ENCODE measurements at places on chromosomes 12 and 14.

- DNase-seq = no peak
Measured at GRCh38 chr12:10400829-10401228, 8.7 kb downstream of the KLRC4 start.

DNA sequence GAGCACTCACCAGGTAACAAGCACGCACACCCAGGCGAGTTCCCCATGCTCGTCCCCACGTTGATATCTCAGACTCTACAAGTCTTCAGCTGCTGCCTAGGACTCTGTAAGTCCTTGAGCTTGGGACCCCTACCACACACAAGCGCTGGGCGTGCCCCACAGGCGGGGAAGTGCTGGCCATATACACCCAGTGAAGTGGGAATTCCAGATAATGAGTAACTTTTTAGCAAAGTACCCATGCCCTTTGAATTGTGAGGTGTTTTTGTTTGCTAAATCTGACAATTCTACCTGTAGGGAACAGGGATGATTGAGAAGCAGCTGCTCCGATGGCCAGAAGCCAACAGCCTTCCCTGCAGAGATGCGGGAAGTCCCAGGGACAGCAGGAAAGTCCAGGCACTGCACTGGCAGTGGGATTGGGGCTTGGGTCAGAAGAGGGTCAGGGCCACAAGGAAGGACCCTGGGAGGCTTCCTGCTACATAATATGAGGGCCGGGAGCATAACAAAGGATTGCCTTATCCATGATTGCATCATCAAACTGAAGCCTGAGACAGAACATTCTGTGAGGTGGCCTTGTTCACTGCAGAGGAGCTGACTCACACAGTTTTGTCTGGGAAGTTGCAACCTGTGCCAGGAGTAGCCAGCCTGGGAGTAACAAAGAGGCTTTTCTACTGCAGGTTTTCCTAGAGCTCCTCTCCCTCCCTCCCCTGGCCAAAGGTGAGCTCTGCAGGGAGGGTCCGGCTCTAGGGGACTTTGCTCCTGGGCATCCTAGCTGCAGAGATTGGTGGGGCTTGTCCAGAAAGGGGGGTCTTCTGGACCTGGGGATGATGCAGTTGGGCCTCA lies 13.2 kb upstream of the SERPINA3 start:
- DNase-seq = peak; percentile 98

- DNase-seq = no peak
Measured at GRCh38 chr14:34361504-34362011, 100.5 kb downstream of the SPTSSA start.

- no peak for DNase-seq
Measured at GRCh38 chr14:105439710-105440553, 20.3 kb downstream of the MTA1 start.

GRCh38 chr14:50475460-50475859 lies 56.9 kb downstream of the MAP4K5 start:
- no peak for DNase-seq

GRCh38 chr12:6758506-6759095 lies 5.7 kb upstream of the MLF2 start:
- DNase-seq = no peak

DNA sequence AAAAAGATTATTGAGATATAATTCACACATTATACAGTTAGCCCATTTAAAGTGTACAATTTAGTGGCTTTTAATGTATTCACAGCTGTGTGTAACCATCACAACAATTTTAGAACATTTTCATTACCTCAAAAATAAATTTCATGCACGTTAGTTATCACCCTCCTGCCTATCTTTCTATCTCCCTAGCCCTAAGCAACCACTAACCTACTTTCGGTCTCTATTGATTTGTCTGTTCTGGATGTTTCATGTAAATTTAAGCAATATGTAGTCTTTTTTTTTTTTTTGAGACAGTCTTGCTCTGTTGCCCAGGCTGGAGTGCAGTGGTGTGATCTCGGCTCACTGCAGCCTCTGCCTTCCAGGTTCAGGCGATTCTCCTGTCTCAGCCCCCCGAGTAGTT lies 439.4 kb downstream of the PCNX1 start:
- no peak for DNase-seq

DNA sequence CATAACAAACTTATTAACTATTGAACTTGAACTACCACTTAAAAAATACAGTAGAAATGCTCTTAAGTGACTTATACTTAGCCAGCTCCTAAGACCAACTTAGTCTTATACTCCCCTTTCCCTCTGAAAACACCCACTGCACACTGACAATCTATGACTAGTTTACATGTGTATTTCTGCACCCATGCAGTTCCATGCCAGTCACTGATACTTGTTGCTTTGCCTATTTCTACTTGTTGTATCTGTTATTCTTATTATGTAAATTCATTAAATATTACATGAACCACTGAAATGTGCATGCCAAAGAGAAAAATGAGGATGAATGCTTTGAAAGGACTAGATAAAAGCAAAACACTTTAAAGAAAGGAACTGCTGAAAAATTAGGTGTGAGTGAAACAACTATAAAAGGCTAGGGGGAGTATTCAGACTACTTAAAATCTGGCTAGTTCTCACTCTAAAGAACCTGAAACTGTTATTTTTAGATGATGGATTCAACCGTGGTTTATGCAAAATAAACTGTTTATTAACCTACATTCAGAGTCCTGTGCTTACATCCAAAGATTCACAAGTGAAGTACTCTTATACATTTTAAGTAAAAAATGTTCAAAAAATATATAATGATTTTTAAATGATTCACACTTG lies 74.7 kb downstream of the RPS6KA5 start:
- DNase-seq = no peak

GRCh38 chr12:101634724-101635123 lies 40.0 kb downstream of the MYBPC1 start:
- no peak for DNase-seq

DNA sequence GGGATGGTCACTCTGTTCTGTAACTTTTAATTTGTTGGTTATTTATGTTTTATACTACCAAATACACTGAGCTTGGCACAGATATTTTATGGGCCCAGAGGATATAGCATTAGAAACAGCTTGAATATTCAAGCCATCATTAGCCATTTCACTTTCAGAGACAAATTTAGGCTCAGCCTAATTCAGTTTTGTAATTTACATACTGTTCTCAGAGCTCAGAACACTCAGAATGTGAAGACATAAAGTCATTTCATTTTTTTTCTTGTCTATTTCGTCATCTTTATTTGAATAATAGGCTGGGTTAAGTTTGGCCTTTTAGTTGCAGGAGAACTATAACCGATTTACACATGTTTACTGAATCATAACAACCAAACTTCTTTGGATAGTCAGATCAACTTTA lies 361.7 kb downstream of the SNAPC1 start:
- DNase-seq = no peak

- no peak for DNase-seq
Measured at GRCh38 chr12:6909421-6910145, 4.8 kb upstream of the ENO2 start.

DNA sequence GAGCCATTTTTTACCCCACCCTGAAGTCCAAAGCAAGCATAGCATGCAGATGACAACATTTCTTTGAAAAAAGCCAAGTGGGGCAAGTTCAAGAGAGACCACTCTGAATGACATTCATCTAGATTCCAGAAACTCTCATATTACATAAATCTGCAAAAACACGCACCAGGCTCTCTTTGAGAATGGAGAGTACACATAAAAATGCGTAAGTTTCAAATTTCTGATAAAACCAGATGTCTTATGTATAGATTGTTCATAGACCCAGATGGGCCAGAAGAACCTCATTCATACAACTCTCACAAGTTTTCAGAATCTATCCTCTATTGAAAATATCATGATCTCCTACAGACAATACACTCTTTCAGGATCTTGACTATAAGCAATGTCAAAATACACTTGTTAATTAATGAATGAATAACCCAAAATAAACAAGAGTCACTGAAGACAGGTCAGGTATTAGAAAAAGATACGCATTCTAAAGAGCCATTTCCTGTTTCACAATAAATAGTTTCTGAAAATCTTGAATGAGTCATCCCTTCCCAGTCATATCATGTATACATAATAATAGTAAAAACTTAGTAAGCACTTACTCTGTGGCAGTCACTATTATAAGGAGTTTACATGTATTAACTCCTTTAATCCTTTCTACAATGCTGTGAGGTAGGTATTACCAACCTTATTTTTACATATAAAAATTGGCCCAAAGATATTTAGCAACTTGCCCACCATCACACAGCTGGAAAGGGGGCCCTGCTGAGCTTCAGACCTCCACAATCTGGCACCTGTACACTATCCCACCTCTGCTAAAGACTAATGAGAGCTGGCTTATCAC lies 72.0 kb downstream of the PPP2R5E start:
- DNase-seq = no peak

DNA sequence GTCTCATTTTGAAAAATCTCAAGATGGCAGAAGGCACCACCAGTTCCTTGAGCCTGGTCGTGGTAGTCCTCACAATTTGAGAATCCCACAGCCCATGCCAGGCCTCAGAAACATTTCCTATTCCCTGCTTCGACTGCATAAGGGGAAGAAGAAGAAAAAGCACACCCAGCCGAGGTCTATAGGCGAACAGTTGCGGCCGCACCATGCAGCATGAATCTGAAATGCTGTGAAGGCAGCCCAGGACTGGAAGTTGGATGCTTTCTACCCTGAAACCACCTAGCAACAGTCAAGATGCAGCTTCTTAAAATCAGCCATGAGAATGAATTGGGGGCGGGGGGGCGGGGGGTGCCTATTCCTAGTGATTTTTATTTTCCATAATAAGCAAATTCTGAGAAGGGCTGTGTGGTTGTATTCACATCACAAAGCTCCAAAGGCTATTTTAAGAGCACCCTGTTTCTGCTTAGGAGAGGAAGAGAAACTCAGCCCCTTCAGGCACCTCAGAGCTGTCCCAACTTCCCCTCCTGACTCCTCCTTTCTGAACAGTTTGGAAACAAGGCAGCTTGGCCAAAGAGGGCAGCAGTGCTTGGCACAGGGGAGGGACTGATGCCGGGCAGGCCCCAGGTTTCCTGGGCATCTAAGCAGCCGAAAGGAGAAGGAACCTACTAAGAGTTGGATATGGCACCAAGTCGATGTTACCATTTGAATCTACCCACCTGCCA lies 172.5 kb upstream of the FOXN3 start:
- DNase-seq = no peak

DNA sequence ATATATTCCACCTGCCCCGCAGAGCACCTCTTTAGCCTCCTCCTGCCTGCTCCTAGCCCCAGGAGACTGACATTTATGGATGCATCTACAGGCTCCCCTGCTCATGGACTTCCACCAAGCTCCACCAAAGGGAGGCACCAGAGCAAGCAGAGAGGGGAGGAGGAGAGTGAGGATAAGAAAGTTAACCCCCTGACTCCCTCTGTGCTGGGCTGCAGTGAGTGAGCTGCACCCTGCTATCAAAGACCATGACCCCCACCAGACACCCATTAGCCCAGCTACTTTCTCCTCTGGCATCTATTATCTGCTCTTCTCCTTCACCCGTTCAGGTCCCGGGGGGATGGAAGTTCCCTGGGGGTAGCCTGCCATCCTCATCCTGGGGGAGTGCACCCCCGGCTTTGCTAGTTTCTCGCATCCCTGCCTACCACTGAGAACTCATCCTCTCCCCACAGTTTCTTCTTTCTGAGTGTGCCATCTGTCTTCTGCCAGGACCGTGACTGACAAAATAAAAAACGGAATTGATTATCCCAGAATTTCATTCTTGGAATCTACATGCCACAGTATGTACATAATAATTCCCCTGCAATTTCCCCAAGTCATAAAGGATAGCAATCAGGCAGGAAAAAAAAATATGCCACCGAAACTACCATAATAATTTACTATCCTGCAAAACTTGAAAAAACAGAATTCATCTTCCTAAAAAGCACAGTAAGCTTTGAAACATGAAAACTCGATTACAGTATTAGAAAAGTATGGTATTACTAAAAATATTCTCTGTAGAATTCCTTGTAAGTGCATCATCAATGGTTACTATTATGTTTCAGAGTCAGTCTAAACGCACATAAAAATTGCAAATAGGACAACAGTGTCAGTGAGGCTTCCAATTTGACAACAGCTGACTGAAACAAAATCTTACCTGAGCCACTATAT lies 45.2 kb downstream of the FOXN3 start:
- DNase-seq = no peak

- DNase-seq = no peak
Measured at GRCh38 chr12:24724814-24725213, 224.1 kb downstream of the BCAT1 start.

- DNase-seq = peak; percentile 81
Measured at GRCh38 chr12:75662511-75663159, 151.2 kb upstream of the KRR1 start.

- no peak for DNase-seq
Measured at GRCh38 chr12:67331123-67331522, 62.0 kb downstream of the CAND1 start.

GRCh38 chr14:88342980-88343379 lies 19.9 kb upstream of the KCNK10 start:
- DNase-seq = no peak

GRCh38 chr14:104477666-104478380 lies 101.7 kb upstream of the C14orf180 start:
- no peak for DNase-seq

GRCh38 chr12:50527359-50527726 lies 22.6 kb downstream of the DIP2B start:
- no peak for DNase-seq

DNA sequence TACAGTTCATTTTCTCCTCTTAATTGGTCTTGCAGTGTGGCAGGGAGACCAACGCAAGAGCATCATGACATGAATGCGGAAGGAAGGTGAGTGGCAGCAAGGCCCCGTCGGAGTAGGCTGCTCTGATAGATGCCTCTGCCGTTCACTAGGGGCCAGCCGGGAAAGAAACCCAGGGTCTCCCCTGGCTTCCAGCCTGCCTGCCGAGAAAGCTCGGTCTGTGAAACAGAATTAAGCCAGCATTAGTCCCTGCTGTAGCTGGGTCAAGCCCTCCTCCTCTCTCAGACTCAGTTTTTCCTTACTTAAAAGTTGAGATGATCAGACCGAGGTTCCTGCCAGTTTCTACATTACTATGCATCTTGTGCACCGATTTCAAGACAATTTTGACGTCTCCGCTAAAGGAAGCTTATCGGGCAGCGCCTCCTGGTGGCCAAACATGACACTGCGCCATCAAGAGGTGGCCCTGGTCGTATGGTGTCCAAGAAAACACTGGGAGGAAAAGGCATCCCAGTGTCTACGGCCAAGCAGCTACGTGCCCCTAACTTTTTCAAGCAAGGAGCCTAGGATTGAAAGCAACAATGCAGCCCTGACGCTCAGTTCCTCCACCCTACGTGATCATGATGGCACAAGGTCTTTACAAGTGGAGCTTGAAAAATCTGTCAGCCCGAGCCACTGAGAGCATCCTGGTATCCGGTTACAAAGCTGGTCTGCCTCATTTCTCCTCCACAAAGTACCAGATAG lies 131.6 kb downstream of the KSR2 start:
- peak; percentile 79 for DNase-seq

GRCh38 chr12:107857191-107857590 lies 82.7 kb downstream of the ASCL4 start:
- no peak for DNase-seq

- DNase-seq = no peak
Measured at GRCh38 chr14:50094056-50094755, 22.2 kb downstream of the VCPKMT start.

DNA sequence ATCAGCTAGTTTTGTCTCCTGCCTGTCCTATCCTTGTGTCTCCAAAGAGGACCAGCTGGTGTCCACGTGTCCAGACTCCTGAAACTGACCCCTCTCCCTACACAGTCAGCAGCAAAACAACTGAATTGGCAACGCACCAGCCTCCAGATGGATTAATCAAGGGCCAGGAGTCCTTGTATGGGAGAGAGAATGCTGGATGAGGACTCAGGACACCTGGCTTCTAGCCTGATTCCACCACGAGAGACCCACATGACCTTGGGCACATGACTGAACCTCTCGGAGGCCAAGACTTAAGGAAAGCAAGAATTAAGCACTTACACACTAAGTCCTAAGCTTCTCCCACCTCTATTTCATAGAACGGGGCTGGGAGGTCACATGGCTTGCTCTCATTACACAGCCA lies 60.4 kb upstream of the CMKLR1 start:
- DNase-seq = no peak

Measured in brain microvascular endothelial cell (primary cell).